ENCODE measurements at places on chromosomes 2 and 18.

- DNase-seq: no peak
Measured at GRCh38 chr2:218961229-218961628, 1.8 kb downstream of the CDK5R2 start.

DNA sequence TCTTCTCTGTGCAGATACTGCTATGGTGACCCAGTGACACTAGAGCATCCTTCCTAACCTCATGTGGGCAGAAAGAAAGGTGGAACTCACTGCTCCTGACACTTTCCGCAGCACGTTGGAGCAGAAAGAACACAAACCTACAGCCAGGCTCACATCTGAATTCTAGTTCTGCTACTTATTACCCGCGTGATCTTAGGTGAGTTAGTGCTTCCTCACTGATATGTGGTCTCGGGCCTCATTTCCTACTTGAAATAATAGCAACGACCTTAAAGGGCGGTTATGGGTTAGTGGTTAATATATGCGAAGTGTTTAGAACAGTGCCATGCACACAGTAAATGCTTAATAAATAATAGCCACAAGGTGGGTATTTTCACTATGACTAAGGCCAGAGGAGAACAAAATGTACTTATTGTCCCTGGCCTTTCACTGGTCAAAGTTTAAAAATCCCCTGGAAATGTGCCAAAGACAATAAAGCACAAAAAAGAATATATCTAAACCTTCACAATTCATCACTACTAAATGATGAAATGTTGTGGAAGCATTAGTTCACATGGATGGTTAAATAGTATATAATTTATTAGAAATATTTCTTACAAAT is 66.6 kb downstream of the MYOM1 start:
- DNase-seq: no peak

DNA sequence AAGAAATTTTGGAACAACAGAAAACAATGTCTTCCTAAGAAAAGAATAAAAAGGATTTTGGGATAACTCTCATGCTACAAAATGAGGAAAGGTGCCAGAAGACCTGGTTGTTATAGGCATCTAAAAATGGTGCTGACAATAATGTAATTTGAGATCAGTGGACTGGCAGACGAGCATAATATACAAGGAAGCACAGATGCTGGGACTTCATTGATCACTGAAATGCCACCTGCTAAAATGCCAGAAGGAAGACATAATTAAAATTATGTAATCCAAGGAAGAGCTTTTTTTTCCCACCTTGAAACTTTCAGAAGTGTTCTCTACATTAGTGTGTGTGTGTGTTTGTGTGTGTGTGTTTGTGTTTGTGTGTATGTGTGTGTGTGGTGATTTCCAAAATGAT is 535.9 kb downstream of the XIRP2 start:
- DNase-seq: no peak

- DNase-seq: no peak
Measured at GRCh38 chr2:46377666-46378560, 80.7 kb downstream of the EPAS1 start.

GRCh38 chr2:119837759-119838158 is 78.0 kb downstream of the PTPN4 start:
- DNase-seq: no peak

DNA sequence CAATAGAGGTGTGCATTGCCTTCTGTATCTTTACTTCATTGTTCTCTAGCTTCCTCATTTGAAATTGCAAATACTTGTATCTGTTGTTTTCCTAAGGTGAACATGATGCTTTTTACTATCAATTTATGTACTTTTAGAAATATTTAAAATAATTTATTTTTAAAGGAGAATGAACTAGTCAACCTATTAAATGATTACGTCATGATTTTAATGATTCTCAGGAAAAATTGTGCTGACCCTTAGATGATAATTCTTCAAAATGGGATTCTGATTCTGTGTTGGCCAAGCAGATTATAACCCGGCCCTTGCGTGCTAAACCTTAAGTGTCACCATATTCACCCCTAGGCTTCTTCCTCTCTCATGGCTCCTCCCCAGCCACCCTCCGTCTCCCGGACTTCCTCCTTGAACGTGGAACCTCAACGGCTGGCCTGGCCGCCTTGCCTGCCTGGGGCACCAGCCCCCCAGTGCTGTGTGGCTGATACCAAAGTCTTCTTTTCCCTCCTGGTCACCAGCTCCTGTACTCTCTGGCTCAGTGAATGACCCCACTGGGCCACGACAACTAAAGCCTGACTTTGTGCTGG is 292.0 kb downstream of the GBX2 start:
- no peak for DNase-seq

- no peak for DNase-seq
Measured at GRCh38 chr2:20241973-20242726, 17.2 kb upstream of the SDC1 start.

GRCh38 chr18:46497129-46497528 is 159.9 kb downstream of the LOXHD1 start:
- DNase-seq: no peak
